ENCODE measurements at places on chromosomes 4 and X. TPM values are rescaled to one million over a fixed set of nuclear protein-coding genes. Genes with fewer than 3 reads are reported as not detected.

FUNDC1 gene
- total RNA-seq = 25.8 TPM

SSX4 gene
- total RNA-seq = not detected

TMEM35A gene
- 0.24 TPM for total RNA-seq

GASK1B gene
- 62.9 TPM for total RNA-seq

BMP3 gene
- total RNA-seq = not detected

DNA sequence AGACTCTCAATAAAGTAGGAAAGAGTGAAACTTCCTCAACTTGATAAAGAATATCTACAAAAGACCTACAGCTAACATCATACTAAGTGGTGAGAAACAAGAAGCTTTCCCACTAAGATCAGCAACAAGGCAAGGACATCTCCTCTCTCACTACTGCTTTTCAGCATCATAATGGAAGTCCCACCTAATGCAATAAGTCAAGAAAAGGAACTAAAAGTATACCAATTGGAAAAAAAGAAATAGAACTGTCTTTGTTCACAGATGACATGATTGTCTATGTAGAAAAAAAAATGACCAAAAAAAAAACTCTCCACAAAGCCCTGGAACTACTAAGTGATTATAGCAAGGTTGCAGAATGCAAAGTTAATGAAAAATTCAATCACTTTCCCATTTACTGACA lies 25.1 kb upstream of the SH3RF1 start:
- no peak for DNase-seq

DNA sequence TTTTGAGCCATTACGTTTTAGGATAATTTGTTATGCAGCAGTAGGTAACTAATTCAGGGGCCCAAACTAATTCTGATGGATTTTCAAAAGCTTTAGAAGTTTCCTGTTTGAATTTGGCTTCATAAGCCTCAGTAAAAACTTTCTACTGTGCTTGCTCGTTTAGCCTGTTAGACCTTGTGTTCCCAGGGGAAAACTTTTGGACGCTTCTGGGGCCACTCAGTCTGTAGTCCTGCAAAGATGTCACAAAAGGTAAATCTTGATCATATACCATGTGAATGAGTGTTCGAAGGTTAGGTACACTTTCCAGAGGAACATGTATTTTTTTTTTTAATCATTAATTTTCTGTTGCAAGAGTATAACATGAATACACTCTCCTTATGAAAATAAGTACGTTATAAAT lies 70.7 kb downstream of the SUPT20HL2 start:
- no peak for DNase-seq

DNA sequence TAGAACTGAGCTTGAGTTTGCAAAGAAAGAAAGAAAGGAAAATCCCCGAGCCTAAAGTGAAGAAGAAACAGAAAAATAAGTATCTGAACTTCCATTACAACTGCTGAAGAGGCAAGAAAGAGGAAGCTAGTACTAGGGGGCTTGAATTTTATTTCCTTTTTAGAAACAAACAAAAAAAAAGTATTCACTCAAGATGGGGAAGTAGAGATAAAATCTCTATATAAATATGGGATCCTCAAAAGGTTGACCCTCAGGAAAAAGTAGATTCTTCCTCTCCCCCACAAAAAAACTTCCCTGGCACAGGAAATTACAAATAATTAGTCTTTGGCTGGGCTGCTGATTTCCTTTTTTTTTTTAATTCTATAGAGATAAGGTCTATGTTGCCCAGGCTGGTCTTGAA lies 16.0 kb downstream of the LRBA start:
- DNase-seq = no peak

GRCh38 chr4:159169404-159170302 lies 66.8 kb downstream of the RAPGEF2 start:
- no peak for DNase-seq

PCDH7 gene
- 6.1 TPM for total RNA-seq

- DNase-seq = no peak
Measured at GRCh38 chr4:154005171-154005520, 216.3 kb upstream of the SFRP2 start.

HTN1 gene
- total RNA-seq = not detected

DNA sequence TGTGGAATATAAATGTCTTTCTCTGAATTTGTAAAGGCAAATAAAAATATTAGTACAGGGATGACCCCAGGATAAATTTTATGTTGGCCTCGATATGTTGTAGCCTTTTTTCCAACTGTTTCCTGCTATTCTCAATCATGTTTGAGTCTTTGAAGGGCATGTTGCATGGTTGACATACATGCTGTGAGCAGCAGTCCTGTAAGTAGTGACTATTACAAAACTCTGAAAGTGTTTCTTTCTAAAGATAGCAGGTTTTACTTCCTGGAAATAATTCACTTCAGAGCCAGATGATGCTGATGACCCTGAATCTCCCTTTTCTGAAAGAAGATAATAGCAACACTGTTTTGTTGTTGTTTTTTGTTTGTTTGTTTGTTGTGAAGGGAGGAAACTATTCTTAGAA lies 393.0 kb upstream of the GNPDA2 start:
- DNase-seq = no peak

DKK2 gene
- 3.3 TPM for total RNA-seq

- no peak for DNase-seq
Measured at GRCh38 chr4:80268081-80268823, 1.8 kb downstream of the FGF5 start.

DNA sequence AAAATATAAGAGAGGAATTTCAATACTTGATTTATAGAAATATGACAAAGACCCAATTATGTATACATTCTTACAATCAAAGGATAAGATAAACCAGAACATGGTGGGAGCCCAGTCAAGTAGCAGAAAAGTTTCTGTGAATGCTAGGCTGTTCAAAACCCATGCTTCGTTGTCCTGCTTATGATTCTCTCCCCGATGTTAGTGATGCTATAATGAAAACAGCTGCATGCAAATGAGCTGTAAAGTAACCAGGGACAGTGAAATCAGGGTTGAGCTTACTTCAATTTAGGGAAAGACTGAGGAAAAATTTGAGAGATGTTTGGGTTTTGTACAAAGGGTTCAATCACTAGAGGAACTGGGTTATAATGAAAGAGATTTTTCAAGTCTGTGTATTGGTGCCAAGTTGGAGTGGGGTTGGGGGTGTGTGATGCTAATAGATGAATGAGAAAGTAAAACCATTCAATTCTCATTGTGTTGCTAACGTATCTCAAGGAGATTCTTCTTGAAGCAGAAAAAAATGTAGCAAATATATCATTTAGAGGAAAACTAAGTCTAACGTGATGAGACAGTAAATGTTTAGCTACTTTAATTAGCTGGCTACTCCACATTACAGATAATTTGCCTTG lies 59.3 kb upstream of the PPP1R2C start:
- DNase-seq = no peak

- DNase-seq = no peak
Measured at GRCh38 chr4:153465140-153465539, 1.0 kb upstream of the TMEM131L start.

GRCh38 chrX:23855569-23855968 lies 52.2 kb downstream of the APOO start:
- DNase-seq = no peak

GRCh38 chr4:87839592-87839946 lies 6.8 kb downstream of the MEPE start:
- DNase-seq = no peak

GRCh38 chr4:52111995-52112394 lies 60.9 kb downstream of the SPATA18 start:
- no peak for DNase-seq

DNA sequence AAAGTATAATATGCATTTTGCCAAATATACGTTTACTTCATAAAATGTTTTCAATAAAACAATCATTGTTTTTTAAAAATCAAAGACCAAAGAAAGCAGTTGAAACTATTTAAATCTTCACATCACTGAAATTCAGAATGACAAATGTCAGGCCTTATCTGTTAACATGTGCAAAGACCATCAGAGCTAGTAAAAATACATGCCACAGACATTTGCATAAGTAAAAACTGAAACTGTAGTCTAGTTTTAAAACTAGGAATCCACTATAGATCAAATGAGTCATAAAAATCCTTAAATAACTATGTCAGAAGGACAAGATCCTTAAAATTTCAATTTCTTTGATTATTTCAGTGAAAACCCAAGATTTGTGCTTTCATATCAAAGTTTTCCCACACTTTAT lies 24.8 kb downstream of the KLHL15 start:
- DNase-seq = no peak

MAP9 gene
- total RNA-seq = 9.6 TPM

DNA sequence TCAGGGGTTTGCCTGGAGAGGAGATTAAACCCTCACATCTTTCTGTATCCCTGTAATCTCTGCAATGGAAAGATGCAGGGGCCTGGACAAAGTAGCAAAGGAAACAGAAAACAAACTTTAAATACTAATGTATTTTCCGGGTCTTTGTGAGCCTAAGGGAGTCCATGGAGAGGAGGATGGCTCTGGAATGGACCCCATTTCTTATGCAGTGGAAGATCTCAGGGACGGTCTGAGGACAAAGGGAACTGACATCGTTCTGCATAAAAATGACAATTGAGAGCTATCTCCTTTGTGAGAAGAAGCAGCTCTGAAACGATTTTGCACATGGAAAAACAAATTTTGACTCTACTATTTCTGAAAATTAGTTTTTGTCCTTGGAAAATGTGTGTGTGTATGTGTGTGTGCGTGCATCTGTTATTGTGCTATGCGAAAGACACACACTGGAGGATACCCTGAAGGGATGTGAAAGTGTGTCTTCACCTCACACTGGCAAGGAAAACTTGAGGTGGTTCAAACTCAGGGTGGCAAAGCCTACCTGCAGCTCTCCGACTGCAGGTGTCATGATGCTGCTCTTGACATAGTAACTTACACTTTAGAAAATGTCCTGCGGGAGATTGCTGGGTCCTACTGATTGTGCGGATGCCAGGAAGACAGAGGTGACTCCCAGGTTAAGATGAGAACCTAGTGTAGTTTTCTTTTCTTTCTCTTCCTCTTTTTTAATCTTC lies 126.4 kb upstream of the JADE1 start:
- DNase-seq = no peak

- DNase-seq = no peak
Measured at GRCh38 chr4:143489106-143489505, 24.4 kb upstream of the SMARCA5 start.

ITIH6 gene
- not detected for total RNA-seq

TLR3 gene
- 8.2 TPM for total RNA-seq

AIFM1 gene
- total RNA-seq = 82.0 TPM

COL4A6 gene
- total RNA-seq = 14.9 TPM

GRCh38 chr4:84634961-84635360 lies 52.0 kb downstream of the CDS1 start:
- no peak for DNase-seq

DNA sequence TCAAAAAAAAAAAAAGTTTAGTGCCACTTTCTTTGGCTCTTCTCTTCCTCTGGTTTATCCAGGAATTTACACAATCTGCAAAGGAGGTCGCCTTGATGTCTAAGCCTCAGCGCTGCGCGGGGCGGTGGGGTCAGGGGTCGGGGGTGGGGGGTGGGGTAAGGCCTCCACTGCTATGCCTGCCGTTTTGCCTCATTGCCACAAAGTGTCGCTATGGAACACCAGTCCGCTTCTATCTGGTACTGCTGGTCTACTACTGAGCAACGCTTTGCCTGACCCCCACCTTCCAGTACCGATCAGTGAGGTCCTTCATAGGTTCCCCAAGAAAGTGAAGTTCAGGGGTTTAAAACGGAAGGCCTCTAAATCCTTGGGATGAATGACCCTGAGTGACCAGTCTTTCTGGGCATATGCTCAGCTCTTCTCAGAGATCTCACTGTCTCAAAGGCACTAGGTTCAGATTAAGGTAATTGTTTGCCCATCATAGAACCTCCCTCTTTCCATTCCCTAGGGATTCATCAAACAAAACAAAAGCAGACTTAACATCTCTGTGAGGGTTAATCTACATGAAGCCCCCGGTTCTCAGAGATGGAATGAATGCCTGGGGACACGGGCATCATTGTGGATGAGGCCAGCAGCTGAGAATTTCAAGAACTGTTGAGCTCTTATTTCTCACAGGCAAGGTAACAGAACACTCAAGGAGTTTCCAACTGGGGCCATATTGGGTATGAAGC lies 16.9 kb upstream of the TSR2 start:
- DNase-seq = no peak

GRCh38 chr4:26051240-26051639 lies 137.2 kb downstream of the SMIM20 start:
- no peak for DNase-seq

DNA sequence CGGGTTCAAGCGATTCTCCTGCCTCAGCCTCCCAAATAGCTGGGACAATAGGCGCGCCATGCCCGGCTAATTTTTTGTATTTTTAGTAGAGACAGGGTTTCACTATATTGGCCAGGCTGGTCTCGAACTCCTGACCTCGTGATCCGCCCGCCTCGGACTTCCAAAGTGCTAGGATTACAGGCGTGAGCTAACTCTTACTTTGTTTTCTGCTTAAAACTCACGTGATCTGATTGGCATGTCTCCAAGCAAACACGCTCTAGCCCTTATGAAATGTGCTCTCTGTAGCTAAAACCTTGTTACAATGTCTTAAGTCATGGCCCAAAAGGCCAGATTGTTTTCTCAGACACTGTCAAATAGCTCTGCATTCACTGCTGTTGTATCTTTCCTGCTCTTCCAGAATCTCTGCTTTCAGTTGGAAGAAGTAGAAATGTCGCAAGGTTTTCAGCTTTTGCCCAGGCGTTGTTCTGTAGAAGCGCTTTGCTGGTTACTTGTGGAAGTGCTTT lies 39.7 kb upstream of the OGT start:
- DNase-seq = peak; percentile 53

GRCh38 chr4:114684462-114684861 lies 85.9 kb downstream of the UGT8 start:
- DNase-seq = no peak

DNA sequence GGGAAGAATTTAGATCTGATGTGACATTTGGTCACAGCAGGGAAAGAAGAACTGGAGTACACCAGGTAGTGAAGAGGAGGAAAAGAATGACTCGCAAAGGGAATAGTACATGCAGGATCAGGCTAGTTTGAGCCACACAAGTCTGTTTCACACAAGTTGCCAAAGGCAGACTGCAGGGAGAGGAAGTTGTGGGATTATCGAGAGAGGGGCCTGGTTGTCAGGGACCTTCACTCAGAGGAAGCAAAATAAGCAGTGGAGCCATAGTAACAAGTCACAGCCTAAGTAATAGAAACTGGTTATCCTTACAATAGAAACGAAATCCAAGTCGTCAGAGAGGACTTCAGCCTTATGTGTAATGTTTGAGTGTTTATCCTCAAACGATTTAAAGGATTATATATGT lies 316.7 kb upstream of the HTR2C start:
- no peak for DNase-seq

GRCh38 chr4:56272003-56272402 lies 115.3 kb downstream of the AASDH start:
- DNase-seq = no peak

GRCh38 chr4:185654965-185655554 lies 119.8 kb upstream of the PDLIM3 start:
- no peak for DNase-seq

OSTC gene
- total RNA-seq = 35.1 TPM

ARR3 gene
- not detected for total RNA-seq

CT45A2 gene
- not detected for total RNA-seq

- peak; percentile 65 for DNase-seq
Measured at GRCh38 chrX:71053217-71053621, 14.9 kb downstream of the SNX12 start.

DNA sequence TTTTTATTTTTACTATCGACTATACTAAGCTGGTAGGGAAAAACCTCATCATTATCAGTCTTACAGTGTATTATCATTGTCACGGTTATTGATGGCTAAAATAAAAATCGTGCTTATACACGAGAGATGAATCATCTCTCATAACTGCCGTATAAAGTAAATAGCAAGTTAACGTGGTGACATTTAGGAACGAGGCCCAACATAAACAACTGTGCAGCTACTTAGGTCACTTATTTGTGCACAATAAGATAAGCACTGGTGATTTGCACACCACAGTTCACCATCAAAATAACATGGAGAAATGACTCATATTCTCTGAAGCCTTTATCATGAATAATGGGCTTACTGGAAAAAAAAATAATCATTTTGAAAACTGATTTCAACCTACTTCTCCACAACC lies 482.0 kb upstream of the TENM3 start:
- no peak for DNase-seq

TMPRSS11D gene
- total RNA-seq = not detected
